ENCODE measurements at places on chromosomes 13 and 19. TPM values are rescaled to one million over a fixed set of nuclear protein-coding genes. Genes with fewer than 3 reads are reported as not detected.

DNA sequence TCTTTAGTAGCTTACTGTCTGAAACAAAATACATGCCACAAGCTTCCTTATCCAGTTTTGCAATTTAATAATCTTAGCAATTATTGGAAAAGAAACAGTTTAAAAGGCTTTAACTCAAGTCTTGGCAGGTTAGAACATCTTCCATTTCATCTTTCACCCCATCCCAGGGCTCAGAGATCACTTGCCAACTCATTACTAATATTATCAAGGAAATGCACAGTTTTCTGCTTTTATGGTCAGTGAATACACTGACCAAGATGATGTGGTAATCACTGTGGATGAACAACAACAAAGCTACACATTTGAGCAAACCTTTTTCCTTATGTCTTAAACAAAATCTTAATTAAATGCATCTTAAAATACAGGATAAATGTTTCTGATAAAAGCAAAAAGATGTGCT lies 48.0 kb upstream of the ITM2B start:
- no peak for DNase-seq

DNA sequence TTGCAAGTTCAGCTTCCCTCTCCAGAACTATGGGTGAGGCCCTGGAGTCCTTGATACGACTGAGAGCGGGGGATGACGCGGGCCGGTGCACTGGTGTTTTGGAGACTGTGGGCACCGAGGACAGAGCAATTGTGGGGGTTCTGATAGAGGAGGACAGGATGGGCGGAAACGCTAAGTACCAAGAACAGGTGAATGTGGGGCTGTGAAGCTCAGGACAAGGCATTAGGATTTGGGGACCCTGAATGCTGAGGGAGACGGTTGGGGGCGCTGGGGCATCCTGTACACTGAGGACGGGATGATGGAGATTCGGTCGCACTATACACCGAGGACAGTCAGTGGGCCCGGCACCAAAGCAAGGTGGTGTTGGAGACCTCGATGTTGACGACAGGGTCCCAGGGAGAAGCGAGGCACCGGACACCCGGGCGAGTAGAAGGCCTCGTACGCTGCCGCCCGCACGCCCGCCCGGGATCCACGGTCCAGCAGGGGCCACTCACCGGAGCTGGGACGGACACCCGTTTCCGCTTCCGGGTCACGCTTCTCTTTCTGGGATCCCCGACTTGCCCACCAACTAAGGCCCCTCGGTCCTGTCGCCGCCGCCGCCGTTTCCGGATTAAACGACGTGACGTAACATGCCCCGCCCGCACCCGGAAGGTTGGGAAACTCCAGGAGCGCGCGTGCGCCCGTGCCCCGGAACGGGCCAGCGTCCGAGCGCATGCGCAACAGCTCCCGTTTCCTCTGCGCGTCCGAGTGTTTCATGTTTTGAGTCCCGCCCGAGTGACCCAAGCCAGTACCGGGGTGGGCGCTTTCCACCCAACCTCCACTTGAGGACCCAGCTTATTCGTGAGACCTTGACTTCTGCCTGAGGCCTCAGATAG lies at the start of gene CHMP2A:
Gene CHMP2A, minus strand, starts transcription at position 612 of the 875 bp plus-strand sequence. CDS start 893 bp downstream, outside the sequence.
- DNase-seq = peak; percentile 100

- DNase-seq = peak; percentile 74
These were observed 15.2 kb upstream of the PAK4 start for GRCh38 chr19:39110263-39110967.

DNA sequence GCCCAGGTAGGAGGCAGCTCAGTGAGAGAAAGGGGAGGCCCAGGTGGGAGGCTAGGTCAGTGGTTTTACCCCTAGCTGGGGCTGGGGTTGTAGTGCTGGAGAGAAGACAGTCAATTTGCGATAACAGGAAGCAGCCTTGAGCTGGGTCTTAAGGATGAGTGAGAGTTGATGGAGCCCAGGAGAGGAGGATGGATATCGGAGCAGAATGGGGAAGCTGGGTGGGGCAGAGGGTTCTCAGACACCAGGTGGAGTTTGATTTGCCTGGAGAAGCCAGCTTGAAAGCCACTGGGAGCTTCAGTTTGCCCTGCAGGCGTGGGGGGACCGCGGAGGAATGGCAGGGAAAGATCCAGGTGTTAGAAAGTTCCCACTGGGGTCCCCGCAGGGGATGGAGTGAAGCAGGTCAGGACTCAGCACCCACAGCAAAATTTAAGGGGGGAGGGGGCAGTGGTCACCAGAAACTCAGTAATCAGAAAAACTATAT lies 836 bp upstream of the CDC42EP5 start:
- no peak for DNase-seq

DNA sequence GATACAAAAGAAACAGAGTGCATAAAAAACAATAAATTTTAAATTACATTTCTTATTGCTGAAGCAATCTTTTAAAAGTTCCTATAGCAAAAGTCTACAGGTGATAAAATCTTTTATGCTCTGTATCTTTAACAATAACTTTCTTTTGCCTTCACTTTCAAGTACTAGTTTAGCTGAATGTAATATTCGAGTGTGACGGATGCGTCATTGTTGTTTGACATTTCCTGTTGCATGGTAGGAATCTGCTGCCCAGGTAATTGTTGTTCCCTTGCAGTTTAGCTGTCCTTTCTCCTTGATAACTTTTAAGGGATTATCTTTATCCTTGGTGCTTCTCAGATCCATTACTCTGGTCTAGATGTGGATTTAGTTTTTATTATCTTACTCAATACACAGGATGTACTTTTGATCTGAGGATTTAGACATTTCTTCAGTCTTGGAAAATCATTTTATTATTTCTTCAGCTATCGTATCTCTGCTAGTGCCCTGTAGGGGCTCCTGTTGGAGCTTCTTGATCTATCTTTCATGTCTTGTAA lies 2.1 kb upstream of the CPB2 start:
- no peak for DNase-seq

DNA sequence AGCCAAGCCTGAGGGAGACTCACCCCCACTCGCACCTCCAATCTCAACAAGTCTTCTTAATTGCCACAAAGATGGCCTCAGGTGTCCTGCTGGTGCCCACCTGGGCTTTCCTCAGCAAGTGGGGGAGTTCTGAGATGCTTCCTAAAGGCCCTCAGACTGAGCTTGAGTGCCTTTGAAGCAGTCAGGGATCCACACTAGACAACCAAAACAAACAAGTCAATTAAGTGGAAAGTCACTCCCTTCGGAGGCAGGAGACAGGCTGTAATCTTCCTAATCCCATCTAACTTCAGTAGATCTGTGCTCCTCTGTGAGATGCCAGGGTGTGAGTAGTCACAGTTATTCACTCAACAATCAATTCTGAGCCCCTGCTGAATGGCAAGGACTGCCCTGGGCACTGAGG lies 68.3 kb upstream of the SERP2 start:
- no peak for DNase-seq

GRCh38 chr19:34512254-34512822 lies 30.8 kb downstream of the WTIP start:
- no peak for DNase-seq

DNA sequence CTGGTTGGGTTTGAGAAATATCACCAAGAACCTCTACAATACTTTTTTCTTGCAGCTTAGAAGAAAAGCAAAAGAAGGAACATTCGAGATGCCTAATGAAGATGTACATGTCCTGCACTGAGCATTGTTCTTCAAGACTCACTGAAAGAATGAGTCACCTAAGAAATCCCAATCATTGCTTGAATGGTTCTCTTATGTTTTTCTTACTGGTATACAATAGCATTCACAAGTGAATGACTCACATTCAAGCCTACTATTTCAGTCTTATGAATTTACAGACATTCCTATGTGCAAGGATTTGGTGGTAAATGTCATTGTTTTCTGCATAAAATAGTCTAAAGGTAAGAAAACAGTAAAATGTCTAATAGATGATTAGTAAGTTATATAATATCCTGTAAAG lies 594.6 kb downstream of the PCDH9 start:
- no peak for DNase-seq

DNA sequence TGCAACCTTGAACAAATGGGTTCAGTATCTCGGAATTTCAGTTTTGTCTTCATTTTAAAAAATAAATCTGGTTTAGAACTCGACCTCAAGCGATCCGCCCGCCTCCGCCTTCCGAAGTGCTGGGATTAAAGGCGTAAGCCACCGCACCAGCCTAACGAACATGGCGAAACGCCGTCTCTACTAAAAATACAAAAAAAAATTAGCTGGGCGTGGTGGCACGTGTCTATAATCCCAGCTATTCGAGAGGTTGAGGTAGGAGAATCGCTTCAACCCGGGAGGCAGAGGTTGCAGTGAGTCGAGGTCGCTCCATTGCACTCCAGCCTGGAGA lies 571 bp downstream of the ZNF302 start:
- no peak for DNase-seq

Gene ZNF829
- 4.1 TPM for total RNA-seq

Gene HAUS5
- total RNA-seq = 5.6 TPM

Gene RNF225
- total RNA-seq = not detected

Gene UPK1A
- not detected for total RNA-seq

Gene LILRB4
- total RNA-seq = 2.8 TPM

Gene HSPH1
- total RNA-seq = 41.5 TPM

Gene PSG11
- not detected for total RNA-seq
